Stromal cell of bone marrow (primary cell): ENCODE measurements at places on chromosomes 7 and 10.

GRCh38 chr7:38934536-38934935 is 25.5 kb upstream of the VPS41 start:
- no peak for DNase-seq

DNA sequence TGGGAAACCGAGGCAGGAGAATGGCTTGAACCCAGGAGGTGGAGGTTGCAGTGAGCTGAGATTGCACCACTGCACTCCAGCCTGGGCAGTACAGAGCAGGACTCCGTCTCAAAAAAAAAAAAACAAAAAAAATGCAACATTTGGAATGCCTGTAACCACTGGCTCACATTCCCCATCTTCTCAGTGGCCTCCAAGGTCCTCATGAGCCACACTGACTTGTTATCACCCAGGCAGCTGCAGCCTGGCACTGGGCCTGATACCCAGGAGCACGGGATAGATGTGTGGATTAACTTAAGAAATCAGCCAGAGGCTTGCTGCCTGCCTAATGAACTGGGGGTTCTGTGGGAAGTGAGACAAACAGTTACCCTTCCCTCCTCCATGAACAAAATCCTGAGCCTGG is 23.0 kb downstream of the JCAD start:
- DNase-seq = no peak

DNA sequence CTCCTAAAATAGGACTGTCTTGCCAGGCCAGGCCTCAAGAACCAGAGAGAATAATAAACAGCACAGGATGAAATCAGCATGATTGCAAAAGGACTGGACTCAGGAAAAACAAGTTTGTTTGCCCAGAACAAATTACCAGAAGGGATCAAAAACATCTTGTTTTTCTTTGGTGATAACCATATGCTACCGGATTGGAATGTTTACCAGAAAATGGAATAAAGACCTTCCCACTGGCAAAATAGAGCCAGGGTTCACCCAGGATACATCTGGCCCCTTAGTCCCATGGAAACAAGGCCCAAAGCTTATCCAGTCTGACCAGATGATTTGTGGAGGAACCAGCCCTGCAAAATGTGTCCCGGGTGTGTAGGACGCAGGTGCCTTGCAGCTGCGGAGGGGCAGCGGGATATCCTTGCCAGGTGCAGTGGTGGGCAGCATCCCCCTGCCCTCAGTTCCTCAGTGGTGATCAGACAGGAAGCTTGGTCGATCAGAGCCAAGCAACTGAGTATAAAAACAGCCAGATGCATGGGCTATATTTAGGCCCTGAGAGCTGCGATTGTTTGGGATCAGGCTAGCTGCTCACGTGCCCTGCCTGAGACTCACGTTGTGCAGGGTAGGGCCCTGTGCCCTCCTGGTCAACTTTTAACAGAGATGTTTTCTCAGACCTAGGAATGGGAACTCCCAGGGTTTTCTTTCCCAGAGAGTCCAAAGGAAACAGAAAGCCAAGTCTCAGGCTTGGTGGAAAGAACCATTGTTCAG is 4.6 kb upstream of the ZNF22 start:
- DNase-seq = peak; percentile 49

- no peak for DNase-seq
Observed at GRCh38 chr10:75356484-75356883, 45.1 kb downstream of the ZNF503 start.

DNA sequence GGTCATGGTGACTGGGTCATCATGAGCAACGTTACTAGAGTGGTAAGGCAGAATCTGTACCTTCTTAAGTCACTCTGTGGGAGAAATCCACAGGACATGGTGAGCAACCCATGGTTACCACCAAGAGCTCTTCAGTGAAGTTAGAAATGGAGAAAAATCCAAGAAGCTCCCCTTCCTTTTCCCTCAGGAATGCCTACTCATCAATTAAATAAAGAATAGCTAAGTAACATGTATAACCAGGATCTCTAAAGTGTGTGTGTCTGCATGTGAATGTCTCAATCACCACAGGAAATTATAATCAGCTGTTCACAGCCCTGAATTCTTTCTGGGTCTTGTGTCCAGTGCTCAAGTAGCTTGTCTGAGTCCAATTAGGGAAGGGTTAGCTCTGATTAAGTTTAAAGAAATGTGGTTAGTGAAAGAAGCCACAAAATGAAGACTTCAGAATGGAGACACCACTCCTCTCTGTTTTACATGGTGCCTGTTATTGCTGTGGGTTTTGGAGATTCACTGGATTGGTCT is 73.2 kb downstream of the SEM1 start:
- peak; percentile 15 for DNase-seq

DNA sequence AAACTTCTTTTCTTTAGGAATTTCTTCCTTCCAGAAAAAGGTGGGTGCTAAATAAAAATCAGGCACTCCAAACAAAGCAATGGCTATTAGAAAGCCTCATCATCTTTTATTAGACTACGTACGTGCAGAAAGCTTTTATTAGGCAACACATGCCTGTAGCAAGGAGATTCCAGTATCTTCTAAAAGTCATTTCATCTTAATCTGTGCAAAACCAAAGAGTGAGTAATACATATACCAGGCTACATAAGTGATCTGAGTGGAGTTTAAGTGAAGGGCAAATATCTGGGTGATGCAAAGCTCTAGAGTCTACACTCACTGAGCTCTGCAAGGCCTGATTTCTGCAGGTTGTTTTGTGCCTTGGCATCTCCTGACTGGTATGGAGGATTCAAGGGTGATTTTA is 231.7 kb downstream of the ELMO1 start:
- no peak for DNase-seq

- DNase-seq = no peak
Observed at GRCh38 chr10:13247246-13247645, 13.1 kb upstream of the UCMA start.

DNA sequence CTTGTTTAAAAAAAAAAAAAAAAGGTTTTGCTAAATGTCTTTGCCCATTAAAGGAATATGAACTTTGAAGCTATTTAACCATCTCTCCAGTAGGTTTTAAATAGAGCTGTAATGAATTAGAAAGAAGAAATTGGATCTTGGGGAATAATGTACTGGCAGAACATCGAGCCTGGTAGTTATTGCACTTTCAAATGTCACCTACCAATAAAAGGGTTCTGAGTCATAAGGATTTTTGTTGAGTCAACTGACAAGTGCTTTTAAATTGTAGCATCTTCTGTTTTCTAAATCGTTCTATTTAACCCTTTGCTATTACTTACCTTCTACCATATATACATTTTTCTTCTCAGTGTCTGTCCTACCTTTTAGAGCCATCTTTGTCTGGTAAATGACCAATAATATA is 10.7 kb downstream of the CUTC start:
- peak; percentile 36 for DNase-seq

GRCh38 chr7:28355635-28356319 is 56.5 kb upstream of the CREB5 start:
- no peak for DNase-seq

- DNase-seq = no peak
Observed at GRCh38 chr7:134766779-134767519, 12.5 kb upstream of the CALD1 start.

DNA sequence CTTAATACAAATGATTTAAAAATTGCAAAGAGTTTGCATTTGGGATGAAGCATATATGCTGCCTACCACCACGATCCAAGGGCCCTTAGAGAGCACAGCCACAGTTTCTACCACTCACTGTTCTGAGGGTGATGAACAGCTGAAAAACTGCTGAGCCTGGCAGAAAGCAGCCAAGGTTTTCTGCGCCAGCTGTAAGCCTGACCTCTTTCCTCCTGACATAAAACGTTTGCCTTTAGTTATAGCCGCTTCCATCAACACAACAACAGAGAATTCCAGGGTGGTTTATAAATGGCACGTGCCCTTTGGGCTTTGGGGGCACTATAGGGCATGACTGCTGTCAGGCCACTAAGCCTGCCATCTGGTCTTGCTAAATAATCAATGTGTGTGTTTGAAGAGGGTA is 222.8 kb downstream of the RELN start:
- no peak for DNase-seq

GRCh38 chr7:17407229-17407628 is 108.8 kb downstream of the AHR start:
- DNase-seq = no peak

DNA sequence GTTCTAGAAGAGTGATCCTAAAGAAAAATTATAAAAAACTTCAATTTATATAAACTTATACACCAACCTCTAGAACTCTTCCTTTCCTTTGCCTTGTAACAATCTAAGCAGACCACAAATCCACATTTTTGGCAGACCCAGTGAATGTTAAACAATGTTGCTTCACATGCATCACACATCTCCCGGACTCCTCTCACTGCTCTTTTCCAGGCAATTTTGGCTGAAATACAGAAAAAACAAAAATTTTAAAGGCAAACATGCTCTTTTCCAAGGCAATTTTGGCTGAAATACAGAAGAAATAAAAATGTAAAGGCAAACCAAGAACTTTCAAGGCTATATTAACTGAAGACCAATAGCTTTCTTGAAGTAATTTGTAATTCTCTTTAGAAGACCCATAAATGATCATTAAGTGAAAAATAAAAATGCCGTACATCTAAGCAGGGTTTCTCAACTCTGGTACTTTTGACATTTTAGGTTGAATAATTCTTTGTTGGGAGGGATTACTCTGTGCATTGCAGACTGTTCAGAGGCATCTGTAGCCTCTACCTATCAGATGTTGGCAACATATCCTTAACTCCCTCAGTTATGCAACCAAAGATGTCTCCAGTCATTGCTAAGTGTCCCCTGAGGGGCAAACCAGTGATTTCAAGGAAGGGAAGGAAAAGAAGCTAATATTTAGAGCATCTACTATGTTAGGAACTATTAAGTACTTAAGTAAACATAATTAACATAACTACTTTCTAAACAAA is 64.4 kb downstream of the NRBF2 start:
- DNase-seq = peak; percentile 87

GRCh38 chr10:32271617-32272016 is 75.3 kb downstream of the EPC1 start:
- DNase-seq = peak; percentile 14

DNA sequence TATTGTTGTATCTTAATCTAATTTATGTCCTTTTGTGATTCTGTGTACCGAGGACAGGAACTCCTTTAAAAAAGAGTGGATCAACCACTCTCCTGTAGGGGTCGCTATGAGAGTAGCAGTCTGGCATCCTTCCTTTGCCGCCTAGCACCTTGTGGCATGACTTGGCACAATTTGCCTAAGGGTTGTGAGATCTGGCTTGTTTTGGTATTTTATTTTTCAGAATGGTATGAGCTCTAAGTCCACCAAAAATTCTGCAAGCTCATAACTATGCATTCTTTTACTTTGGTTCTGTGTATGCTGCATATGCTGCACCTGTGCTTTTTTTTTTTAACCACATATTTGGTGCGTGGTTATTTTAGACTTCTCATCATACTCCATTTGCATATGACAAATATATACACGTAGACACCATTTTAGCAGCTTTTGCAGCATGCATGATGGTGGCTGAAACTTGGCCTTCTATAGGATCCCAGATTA is 112.8 kb downstream of the CDK14 start:
- no peak for DNase-seq
